ENCODE measurements at places on chromosomes 16 and 17. TPM values are rescaled to one million over a fixed set of nuclear protein-coding genes. Genes with fewer than 3 reads are reported as not detected.

Gene TAC4
- not detected for total RNA-seq

Gene CTRB1
- total RNA-seq: 2.7 TPM

Gene CCL14
- total RNA-seq: not detected

Gene LAT
- 3.7 TPM for total RNA-seq

Gene SMTNL2
- total RNA-seq: not detected

Gene EVPLL
- not detected for total RNA-seq

Gene CDRT15
- total RNA-seq: not detected

Data from Panc1 (cell line).